ENCODE measurements at places on chromosomes 4 and X.
A peak's percentile ranks its signal among the peaks of the same experiment; 100 is the strongest.

DNA sequence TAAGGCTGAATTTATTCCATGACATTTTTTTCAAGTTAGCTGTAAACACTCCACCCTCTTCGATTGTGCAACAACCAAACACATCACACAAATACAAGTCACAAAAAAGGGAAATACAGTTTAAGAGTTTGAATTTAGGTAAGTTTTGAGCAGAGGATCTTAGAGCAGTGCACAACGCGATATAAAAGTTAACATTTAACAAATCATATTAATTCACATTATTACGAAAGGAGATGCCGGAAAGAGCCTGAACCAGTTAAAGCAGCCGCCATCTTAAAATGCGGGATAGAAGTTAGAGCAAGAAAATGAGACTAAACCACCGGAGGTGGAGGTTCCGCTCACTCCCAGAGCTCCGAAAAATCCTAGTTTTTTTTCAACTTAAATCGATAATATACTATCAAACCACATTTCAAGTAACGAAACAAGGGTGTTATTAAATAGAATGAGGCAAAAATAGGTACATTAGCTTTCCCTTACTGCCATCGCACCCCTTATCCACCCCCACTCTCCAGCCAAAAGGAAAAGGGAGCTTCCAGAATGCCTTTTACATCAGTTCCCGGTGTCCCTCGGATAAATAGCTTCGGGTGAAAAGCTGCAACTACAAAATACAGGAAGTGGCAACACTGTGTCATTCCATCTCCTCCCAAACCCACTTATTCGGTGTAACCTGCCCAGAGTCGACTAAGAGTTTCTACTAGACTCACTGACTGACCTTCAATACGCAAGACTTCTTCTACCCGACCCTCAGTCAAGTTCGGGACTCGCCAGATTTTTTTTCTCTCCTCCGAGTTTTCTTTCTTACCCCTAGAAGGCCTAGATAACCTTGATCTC lies 1.9 kb downstream of the UBE2D3 start:
- peak; percentile 75 for DNase-seq

- no peak for DNase-seq
Observed at GRCh38 chr4:7541414-7541810, 106.7 kb upstream of the PSAPL1 start.

DNA sequence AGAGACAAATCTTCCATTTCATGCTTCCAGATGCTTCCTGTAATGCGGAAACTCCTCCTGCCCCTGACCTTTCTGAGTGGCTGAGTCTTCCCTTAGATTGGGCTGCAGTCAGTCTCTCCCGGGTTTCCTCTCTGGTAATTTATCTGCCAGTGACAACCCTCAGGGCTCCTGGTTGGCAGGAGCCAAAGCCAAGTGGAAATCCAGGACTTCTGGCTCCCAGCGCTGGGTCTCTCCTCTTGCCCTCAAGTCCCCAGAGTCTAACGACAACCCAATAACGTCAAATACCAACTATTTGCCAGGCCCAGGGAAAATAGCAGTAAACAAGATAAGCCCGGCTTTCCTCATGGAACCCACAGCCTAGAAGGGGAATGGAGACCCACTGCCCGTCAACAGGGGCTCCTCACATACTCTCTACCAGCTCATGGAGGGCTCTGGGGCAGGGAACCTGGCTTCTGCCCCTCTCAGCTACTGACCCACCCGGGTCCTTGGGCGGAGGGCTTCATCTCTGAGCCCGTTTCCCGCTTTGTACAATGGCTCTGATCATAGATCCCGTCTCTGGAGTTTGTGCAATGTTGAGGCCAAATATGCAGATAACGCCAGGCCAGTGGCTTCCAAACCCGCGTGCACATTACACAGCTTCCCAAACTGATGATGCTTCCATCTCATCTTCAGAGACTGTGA lies 1.1 kb upstream of the TBC1D14 start:
- no peak for DNase-seq

DNA sequence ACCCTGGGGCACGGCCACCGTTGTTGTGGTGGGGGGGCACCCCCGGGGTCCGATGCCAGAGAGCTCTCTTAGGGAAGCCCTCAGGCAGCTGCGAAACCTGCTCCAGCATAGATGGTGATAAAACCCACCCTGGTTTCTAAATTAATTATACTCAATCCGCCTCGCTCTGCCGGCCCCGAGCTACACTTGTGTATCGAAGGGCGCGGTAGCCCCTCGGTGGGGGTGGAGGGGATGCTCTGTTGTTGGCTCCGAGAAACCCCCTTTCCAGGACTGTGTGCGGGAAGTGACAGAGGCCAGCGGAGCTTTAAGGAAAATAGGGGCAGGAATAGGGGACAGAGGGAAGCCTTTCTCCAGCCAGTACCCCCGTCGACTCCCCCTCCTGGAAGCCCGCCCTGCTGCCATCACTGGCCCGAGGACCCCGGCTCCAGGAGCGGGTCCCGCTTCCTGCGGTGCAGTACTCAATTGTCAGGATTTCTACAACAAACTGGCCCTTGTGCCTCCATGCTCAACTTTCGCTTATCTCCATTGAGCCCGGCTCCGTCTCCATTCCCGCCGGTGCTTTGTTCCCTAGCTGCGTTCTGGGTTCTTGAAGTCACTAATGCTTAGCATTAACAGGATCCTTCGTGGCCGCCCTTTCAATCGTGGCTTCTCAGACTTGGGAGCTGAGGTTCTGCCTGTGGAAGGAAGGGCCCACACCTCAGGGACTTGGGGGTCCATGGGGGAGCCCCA lies 408.2 kb downstream of the BCOR start:
- DNase-seq, result no peak

DNA sequence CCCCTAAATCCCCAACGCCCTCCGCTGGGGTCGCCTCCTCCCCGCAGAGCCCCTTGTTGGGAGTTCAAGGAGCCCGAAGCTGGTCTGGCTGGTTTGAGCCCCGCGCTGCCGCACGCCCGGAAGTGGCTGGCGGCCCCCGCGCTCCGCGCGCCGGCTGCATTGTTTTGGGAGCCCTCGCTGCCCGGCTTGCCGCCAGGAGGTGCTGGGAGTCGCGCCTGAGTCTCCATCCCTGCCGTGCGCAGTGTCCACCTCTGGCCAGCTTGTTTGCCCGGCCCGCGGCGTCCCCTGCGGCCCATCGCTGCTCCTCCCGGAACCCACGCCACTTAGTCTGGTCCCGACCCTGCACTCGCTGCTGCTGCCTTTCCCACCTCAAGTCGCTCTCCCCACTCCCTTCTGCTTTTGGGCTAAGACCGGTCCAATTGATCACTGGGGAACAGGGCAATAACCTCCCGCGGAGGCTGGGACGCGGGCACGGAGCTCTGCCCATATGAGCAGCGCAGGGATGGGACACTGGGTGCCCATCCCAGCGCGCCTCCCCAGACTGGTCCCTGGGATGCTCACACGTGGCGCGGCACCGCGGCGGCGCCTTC lies 2.2 kb upstream of the SFRP2 start:
- no peak for DNase-seq

- DNase-seq, result no peak
Observed at GRCh38 chrX:29841750-29842149, 373.6 kb upstream of the MAGEB2 start.

- DNase-seq, result no peak
Observed at GRCh38 chrX:48677516-48677915, 6.1 kb upstream of the WAS start.

- peak; percentile 67 for DNase-seq
Observed at GRCh38 chrX:23911126-23911835, 3.5 kb downstream of the CXorf58 start.

GRCh38 chrX:124605511-124605910 lies 259.1 kb downstream of the SH2D1A start:
- DNase-seq, result no peak

DNA sequence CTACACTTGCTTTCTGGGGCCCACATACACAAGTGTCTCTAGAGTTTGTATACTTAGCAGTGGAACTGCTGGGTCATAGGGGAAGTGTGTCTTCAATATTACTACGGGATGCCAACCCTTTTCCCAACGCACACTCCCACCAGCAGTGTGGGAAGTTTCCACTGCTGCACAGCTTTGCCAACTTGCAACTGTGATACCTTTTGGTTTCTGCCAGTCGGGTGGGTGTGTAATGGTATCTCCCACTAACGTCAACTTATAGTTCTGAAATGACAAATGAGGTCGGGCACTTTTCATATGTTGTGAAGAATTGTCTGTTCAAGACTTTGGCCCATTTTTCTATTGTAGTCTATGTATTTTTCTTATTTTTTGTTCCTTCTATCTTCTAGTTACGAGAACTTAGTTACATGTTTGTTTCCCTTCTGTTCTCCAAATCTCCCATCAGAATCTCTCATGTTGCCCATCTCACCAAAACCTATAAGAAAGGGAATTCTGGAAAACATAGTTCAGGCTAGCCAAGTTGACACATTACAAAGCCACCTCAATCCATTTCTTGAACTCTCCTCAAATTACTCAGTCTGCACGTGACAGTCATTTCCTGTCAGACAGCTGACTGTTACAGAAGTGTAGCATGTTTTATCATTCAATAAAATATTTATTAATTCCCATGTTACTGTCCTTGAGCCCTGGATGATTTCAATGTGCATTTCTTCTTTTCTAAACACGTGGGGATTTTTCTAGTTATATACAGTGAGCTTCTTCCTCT lies 30.7 kb downstream of the PNMA6E start:
- no peak for DNase-seq

GRCh38 chrX:41522081-41522480 lies 74.9 kb downstream of the NYX start:
- DNase-seq, result no peak

DNA sequence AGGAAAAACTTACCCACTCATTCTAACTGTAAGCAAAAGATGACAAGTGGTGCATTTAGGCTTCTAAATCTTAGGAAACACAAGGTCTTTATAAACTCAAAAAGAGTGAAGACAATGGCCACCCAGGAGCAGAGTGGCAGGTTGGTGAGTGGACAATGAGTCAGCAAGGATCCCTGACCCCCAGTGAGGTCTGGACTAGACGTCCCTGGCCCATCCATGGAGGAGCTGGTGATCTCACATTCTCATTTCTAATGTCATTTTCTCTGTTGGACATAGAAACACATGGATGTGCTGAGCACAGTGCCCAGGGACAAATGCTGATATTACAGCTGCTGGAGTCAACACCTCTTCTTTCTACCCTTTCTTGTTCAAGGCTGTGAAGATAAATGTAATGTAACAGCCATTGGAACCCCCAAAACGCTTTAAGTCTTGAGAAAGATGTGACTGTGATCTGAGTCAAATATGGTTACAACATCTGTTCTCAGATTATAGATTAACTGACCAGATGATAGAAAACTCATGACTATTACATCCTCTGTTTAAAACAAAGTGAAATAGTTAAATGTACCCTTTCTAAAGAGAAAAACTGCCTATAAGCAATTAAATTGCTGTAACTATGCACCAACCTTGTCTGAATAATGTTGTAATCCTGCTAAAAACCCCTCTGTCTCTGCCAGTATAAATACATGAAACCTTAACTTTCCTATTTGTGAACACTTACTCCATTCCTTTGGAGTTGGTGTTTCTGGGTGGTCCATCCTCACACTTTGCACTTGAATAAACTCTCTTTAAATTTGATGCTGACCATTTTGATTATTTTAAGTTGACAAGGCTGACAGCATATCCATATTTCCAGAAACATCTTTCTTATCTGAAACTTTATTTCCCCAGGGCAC lies 92.7 kb downstream of the USP46 start:
- DNase-seq, result no peak

GRCh38 chr4:7015383-7016035 lies 27.7 kb upstream of the TADA2B start:
- DNase-seq, result no peak

- no peak for DNase-seq
Observed at GRCh38 chrX:107979534-107979933, 2.6 kb downstream of the TEX13B start.

- no peak for DNase-seq
Observed at GRCh38 chr4:40749717-40750460, at the start of gene NSUN7. NSUN7 (plus strand) TSS chr4:40749955; CDS start chr4:40750694, 739 bp downstream.

DNA sequence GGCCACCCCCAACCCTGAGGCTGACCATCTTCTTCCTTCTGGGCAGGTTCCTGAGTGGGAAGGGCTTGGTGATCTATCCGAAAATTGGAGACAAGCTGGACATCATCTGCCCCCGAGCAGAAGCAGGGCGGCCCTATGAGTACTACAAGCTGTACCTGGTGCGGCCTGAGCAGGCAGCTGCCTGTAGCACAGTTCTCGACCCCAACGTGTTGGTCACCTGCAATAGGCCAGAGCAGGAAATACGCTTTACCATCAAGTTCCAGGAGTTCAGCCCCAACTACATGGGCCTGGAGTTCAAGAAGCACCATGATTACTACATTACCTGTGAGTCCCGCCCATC lies 9.7 kb downstream of the EFNB1 start:
- DNase-seq, result no peak

GRCh38 chr4:57053508-57053907 lies 56.7 kb downstream of the IGFBP7 start:
- no peak for DNase-seq

DNA sequence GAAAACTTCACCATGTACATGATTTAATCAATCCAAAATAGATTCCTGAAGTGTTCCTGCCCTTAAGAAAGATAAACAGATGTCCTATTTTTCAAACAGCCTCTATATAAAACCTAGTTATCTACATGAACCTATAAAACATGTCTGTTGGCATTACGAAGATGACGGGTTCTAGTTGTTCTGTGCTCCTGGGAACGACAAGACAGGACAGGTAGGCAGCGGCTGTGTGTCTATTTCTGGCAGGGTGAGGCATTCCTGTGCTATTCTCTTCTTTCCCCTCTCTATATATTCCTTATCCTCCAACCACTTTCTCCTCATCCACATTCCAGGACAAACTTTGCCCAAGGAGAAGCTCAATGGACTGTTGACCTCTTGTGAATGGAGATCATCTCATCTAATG lies 6.1 kb downstream of the FAT1 start:
- DNase-seq, result no peak

DNA sequence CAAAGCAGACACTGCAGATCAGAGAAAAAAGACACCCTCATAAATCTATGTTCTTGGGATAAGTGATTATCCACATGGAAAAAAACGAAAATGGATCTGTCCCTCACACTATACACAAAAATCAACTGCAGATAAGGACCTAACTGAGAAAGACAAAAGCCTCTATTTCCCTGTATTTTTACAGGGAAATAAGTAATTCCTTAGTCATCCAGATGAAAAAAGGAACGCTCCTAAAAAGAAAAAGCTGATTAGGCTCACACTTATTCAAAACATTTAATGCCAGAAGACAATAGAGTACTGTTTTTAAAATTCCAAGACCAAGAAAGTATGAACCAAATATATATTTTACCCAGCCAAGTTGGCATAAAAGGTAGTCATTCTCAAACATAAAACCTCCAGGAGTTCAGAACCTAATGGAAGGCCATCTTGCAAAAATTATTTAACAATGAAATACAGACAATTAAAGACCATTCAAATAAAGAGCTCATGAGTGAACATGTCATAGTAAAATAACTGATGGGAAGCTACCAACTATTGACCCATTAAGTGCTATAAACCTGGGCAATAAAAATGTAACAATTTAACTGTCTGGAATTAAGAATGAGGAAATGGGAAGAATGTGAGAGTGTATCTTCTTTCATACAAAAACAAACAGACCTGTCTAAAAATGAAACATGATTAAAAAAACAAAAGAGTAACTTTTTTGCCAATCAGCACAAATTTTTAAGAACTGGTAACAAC lies 20.4 kb downstream of the PAPSS1 start:
- DNase-seq, result no peak
